ENCODE measurements at places on chromosomes 7 and 10.

GRCh38 chr7:106418526-106418925, 133.7 kb upstream of the NAMPT start:
- no peak for DNase-seq

GRCh38 chr7:84199216-84199615, 4.6 kb upstream of the SEMA3A start:
- no peak for DNase-seq

- DNase-seq: no peak
These were observed 241.6 kb downstream of the CAMK1D start for GRCh38 chr10:12590675-12591659.

DNA sequence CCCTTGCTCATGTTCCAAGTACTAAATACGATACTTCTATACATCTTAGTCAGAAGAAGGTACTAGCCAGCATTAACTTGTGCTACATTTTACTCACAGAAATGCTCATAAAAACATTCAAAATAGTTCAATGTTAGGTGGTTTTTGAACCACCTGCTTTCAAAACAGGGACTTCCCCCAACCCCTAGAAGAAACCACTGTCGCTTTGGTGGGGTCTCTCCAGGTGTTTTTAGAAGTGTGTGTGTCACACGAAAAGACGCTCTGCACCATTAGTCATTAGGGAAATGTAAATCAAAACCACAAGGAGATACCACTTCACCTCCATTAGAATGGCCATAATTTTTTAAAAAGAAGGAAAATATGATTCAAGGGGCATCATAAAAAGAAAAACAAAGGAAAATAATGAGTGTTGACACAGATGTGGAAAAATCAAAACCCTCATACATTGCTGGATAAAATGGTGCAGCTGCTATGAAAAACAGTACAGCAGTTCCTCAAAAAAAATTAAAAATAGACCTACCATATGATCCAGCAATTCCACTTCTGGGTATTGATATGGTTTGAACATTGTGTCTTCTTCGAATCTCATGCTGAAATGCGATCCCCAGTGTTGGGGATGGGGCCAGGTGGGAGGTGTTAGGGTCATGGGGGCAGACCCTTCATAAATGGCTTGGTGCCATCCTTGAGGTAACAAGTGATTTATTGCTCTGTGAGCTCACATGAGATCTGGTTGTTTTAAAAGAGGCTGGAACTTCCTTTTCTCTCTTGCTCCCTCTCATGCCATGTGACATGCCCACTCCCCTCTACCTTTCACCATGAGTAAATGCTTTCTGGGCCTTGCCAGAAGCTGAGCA, 74.2 kb downstream of the MALSU1 start:
- no peak for DNase-seq

DNA sequence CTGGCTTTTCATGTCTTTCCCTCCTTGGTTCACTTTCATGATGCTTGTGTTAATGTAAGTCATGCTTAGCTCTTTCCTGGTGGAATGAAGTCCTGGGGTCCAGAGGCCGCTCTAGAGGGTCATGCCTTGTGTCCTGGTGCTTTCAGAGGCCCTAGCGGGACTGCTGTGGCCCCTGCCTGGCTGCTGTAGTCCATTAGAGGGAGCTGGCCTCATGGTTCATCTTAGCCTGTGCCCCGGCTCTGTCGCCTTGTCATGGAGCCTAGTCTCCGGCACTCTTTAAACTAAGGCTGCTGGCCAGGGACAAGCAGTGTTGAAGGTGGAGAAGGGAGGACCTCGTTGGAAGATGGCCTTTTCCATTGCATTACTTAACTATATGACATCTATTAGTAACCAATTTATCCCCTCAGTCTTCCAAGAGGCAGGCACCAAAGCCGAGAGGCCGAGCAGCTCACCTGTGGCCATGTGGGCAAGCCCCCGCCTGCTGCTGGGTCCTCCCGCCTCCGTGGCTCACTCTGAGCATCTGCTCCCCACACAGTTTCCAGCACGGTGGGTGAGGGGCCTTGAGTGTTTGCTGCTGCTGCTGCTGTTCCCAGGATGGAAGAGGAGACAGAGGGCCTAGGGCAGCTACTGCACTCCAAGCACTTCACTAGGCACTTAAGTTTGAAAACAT, 5.0 kb upstream of the NDUFB2 start:
- no peak for DNase-seq

GRCh38 chr10:99394761-99395386, 35.5 kb downstream of the GOT1 start:
- no peak for DNase-seq

DNA sequence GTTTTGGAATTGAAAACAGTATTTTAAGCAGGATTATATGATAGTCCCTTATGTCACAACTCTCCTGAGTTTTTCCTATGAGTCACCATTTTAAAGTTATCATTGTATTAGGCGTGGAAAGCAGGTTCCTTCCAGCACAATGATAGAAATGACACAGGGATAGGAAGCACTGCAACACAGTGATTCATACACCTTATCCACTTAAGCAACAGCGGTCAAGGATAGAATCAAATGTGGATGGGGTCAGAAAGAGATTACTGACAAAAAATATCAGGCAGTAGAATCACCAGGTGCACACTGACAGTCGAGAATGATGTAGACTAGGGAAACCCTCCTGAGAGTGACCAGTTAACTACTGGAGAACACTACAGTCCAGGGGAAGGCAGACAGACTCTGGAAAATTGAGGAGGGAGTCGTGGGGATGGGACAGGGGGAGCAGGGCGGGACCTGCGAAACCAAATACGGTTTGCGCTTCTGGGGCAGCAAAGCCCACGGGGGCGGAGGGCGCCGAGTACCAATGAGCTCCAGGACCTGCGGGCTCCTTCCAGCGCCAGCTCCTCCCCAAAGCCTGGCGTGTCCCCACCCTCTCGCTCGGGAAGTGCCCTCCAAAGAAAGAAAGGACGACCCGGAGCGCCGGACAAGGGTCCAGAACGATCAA, 479 bp downstream of the PNPLA8 start:
- peak; percentile 39 for DNase-seq

DNA sequence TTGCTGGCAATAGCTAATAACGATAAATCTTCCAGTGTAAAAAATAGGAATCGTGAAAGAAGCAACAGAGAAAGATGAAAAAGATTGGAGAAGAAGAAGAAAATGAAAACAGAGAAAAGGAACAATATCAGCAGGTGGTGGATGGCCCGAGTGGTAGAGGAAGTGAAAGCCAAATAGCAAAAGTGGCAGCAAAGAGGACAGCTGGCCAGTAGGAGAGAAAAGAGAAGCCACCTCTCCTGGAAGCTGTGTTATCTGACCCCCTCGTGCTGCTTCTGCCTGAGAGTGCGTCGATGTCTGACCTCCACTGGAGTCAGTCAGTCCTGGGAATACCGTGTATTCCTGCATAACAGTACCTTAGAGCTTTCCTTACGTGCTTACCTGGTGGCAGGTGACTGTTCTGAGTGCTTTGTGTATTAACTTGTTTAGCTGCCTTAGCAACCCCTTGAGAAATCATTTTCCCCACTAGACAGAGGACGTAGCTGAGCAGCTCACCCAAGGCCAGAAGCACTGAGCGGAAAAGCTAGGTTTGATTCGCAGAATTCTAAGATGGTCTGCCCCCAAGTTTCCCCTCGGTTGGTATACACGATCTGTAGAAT, 88.3 kb downstream of the CHN2 start:
- DNase-seq: no peak

DNA sequence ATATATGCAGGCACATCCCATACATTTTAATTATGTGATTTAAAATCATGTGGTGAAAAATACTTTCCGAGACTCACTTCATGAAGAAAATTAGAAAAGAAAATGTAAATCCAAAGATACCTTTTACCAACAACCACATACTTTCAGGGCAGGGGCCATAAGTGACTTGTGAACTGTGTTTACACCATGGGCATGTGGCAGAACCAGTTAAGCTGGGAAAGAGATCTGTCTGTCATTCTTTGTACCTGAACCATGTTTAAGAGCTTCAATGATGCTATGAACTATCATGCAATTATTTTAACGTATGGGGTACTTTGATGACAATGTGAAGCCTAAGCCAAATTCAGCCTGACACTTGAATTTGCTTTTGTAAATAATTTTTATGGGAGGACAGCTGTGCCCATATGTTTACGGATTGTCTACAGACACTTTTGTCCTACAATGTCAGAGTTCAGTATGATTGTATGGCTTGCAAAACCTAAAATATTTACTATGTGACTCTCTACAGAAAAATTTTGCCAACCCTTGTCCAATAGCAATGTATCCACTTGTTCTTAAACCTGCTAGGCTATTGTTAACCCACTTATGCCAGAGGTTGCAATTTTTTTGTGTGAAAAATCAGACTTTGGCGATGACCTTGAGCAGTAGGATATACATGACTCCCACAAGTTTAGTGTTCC, 654.6 kb downstream of the TNS3 start:
- no peak for DNase-seq

- DNase-seq: no peak
These were observed 239.6 kb upstream of the KLF14 start for GRCh38 chr7:130973637-130974036.

DNA sequence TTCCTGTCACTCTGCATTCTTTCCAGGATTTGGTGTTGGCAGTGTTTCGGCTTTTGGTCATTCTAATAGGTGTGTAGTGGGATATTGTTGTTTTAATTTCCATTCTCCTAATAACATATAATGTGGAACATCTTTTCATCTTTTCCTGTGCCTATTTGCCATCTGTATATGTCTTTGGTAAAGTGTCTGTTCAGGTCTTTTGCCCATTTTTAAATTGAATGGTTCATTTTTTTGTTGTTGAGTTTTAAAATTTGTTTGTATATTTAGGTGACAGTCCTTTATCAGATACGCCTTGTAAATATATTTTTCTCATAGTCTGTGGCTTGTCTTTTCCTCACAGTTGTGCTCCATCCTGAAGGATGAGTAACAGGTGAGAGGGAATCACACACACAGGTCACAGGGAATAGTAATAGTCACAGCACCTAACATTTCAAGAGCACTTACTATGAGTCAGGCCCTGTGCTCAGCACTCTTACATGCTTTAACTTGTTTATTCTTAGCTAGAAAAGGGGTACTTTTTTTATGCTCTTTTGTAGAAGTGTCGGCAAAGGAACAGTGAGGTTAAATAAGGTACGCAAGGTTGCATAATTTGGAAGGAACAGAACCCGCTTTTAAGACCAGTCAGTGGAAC, 117.1 kb upstream of the GATA3 start:
- no peak for DNase-seq

- DNase-seq: peak; percentile 38
These were observed 66.9 kb upstream of the TFEC start for GRCh38 chr7:116097365-116098009.

DNA sequence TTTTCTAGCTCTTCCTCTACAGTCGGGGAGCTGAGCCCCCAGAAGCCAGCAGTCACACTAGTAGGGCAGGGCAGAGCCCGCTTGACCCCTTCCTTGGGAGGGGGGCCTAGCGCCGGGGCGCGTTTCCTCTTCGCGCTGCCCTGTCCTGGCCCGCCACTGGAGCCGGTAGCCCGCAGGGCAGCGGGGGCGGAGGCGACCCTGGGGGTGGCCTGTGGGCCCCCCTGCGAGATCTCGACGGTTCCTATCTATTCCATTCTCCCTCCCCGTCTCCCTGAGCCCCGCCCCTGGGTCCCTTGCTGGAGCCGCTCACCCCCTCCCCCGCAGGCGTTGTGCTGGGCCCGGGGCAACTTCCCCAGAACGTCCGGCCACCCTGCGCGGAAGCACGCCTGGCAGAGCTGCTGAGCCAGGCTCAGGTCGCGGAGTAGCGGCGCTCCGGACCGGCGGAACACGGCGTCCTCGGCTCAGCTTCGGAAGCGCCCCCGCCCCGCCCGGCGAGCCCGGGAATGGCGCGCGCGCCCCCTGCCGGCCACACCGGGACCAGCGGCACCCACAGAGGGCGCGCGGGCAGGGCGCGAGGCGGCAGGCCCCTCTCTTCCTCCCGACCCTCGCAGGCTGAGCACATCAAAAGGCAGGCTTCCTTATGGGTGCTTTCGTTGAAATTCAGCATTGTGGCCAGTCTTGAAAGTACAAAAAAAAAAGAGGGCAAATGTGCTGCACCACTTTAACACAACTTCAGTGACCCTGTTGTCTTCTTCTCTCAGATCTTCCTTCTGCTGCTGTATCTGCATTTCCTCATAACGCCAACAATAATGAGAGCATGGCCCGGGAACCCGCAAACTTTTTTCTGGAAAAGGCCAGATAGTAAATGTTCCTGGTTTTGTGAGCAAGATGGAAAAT, 327.6 kb downstream of the TNS3 start:
- DNase-seq: peak; percentile 43

GRCh38 chr7:151244196-151244840, 4.2 kb downstream of the SMARCD3 start:
- peak; percentile 72 for DNase-seq

- no peak for DNase-seq
These were observed 203.6 kb upstream of the MKLN1 start for GRCh38 chr7:131124001-131124629.

- DNase-seq: no peak
These were observed 185.8 kb upstream of the PRSS1 start for GRCh38 chr7:142563470-142563869.

DNA sequence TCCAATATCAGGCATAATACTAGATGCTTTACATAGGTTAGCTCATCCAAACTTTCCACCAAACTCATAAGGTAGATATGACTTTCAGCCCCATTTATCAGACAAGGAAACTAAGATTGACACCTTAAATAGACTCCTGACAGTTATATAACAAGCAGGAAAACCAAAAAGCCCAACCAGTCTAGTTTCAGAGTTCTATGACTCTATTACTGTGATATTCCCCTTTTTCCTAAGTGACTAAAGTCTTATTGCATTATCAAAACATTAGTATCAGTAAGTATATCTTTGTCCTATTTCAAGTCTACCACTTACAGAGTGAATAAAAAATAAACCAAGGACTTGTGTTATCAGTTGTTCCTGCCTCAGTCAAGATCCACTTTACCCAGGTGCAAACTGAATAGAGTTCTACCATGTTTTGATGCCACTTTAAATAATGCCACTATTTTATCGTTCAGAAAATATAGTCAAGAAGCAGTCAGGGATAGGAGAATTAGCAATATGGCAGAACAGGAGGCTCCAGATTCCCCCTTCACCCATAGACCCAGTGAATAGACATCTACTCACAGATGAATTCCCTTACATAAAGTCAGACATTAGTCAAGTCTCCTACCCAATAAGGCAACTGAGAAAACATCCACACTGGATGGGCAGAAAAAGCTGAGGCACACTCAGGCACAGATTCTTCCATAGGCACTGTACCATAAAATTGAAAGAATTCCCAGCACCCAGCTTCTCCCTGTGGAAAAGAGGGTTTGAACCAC, 74.1 kb downstream of the CRPPA start:
- DNase-seq: no peak

- no peak for DNase-seq
These were observed 345.2 kb upstream of the SHH start for GRCh38 chr7:156157409-156158012.

DNA sequence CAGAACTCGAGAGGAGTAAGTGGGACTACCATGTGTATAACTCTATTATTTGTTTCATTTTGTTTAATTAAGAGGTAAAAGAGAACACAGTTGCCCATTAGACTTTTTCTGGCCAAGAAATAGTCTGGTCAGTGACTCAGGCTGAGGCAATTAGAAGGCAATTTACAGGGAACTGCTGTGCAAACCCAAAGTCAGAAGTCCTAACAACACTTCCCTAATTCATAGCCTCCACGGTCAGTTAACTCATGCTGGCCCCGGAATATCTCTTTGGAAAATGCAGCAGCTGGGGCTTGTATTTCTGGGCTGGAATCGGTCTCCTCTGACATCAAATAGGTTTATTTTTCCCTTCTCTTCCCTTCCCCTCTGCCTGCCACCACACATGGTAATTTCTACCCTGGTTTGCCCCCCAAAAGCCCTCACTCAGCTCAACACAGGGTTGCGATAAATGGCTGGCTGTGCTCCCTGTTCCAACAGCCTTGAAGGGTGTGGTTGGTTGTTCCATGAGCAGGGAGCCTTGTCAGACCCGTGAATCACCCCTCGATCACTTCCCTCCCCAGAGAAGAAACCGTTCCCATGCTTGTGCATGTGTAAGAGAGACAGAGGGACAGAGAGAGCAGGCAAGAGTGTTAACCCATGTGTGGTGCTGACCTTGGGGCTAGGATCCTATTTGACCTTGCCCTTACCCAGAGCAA, 5.3 kb downstream of the SH3PXD2A start:
- no peak for DNase-seq
